ENCODE measurements at places on chromosomes 11 and 22.

DNA sequence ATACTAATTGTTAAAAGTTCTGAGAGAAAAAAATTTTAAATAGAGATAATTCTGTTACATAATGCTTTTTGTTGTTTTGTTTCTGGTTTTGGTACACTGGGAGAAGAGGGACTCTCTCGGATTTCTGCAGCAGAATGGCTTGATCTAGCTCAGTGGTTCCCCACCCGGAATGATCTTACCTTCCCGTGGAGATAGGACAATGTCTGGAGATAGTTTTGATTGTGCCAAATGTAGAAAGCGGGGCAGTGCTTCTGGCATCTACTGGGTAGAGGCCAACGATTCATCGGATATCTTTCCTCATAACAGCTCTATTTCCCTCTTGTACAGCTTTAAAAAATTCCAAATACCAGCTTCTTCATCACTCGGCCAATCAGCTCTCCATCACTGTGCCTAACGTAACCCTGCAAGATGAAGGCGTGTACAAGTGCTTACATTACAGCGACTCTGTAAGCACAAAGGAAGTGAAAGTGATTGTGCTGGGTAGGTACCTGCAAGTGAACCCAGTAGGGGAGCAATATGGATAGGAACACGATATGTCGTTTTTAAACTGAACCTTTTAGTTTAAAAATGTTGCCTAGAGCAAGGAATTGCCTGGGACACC is 13.2 kb downstream of the CRTAM start:
- DNase-seq = no peak

- DNase-seq = no peak
These were observed 41.1 kb downstream of the UBASH3B start for GRCh38 chr11:122696662-122697061.

GRCh38 chr22:26681395-26681821 is 24.0 kb downstream of the MIAT start:
- DNase-seq = no peak

DNA sequence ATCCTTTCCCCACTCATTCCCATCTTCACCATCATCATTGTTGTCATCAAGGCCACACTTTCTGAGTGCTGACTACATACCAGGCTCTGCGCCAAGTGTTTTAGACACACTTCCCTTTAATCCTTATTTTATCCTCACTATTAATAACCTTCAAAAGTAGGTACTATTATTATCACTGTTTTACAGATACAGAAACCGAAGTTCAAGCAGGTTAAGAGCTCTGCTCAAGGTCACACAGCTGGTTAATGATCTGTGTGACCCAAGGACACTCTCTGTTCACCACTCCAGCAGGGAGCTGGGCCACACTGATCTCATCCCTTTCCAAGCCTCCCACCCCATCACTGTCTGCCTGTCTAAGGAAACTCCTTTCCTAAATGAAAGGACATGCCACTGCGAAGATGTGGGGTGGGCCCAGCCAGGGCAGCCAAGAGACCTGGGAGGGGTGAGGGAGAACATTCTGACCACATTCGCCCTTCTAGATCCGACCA is 17.2 kb upstream of the TSKU start:
- no peak for DNase-seq

- no peak for DNase-seq
These were observed 1.1 kb upstream of the SCT start for GRCh38 chr11:628056-628455.

GRCh38 chr11:44747836-44748235 is 21.1 kb downstream of the TSPAN18 start:
- no peak for DNase-seq

GRCh38 chr11:61826930-61827570 is 1.1 kb upstream of the FADS2 start:
- DNase-seq = no peak

DNA sequence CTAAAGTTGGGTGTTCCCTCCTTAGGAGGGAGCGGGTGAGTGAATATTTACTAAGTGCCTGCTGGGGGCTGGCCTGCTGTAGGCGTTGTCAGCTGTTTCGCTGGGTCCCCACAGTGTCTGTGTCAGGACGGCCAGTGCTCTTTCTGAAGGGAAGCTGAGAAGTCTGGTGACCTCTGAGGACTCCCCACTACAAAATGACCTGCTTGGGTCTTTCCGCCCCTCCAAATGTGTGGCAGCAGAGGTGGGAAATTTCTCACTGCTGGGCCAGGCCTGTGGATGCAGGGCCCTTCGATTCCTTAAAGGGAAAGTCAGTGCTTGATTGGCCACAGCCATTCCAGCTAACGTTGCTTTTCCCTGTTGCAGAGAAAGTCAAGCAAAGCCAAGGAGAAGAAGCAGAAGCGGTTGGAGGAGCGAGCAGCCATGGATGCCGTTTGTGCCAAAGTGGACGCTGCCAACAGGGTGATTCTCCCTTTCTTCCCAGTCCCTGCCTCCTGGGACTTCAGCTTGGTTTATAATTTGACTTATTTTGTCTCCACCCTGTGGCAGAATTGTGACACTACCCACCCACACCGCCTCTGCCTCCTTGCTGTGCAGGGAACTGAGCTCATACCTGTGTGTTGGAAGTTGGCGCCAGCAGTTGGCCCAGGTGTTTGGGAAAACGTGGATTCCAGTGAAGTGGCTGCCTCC is 6.8 kb downstream of the NAA40 start:
- peak; percentile 36 for DNase-seq

DNA sequence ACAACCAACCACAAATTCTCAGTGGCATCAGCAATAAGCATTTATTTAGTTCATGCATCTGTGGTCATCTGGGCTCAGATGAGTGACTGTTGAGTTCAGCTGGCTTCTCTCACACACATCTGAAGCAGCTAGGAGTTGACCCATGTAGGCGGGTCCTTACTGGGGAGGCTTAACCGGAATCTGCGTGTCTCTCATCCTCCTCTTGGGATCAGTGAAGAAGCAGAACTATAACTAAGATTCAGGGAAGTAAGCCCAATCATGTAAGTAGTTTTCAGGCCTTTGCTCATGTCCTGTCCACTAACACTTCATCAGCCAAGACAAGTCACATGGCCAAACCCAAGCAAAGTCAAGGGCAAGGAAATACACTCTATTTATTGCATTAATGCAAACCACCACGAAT is 236.2 kb downstream of the C11orf87 start:
- no peak for DNase-seq

- DNase-seq = no peak
These were observed 82.9 kb downstream of the MIAT start for GRCh38 chr22:26740253-26740652.

- DNase-seq = no peak
These were observed 19.4 kb downstream of the HTR3A start for GRCh38 chr11:113994077-113994954.

DNA sequence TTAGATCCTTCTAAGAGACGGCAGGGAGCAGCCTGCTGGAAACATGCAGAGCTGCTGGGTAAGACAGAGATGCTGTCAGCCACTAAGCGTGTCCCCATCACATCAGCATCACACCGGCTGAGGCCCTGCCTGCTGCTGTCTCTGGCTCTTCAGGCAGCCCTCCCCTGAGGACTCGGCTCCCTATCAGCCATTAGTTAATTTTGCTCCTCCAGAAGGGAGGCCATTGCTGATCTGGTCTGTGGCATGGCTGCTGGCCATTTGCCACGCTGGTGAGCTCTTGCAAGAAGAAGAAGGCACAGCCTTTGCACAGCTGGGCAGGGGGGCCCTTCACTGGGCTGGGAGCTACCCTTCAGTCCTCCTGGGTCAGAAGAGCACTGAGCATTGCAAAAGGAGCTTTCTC is 131.2 kb upstream of the PARVA start:
- DNase-seq = no peak

- DNase-seq = no peak
These were observed 39.0 kb upstream of the BLID start for GRCh38 chr11:122154994-122155393.

DNA sequence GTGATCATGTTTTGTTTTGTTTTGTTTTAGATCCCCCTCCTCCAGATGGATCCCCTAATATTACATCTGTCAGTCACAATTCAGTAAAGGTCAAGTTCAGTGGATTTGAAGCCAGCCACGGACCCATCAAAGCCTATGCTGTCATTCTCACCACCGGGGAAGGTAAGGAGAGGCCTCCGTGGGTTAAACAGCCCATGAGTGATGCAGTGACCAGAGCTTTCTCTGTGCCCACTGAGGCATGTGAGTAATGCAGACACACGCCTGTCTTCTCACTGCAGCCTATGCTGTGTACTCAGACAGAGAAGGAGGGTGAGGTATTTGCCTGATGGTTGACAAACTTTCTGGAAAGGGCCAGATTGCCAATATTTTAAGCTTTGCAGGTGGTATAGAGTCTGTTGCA is 73.7 kb upstream of the OR4B1 start:
- DNase-seq = no peak

DNA sequence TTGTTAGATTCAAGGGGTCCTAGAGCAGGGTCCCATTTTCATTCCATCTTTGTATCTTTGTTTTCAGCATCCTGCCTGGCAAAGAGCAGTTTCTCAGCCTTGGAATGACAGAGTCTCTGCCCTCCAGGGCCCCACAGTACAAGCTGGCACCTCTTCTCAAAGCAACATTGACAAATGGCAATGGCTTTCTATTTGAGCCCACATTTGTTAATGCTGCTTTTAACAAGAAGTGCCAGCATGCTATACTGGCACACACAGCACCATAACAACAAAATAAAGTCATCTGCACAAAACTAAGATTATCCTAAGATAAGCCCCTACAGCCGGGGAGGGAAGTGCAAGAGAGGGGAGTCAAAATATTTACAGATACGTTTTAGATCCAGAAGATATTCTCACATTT is 309.7 kb upstream of the C11orf87 start:
- no peak for DNase-seq

DNA sequence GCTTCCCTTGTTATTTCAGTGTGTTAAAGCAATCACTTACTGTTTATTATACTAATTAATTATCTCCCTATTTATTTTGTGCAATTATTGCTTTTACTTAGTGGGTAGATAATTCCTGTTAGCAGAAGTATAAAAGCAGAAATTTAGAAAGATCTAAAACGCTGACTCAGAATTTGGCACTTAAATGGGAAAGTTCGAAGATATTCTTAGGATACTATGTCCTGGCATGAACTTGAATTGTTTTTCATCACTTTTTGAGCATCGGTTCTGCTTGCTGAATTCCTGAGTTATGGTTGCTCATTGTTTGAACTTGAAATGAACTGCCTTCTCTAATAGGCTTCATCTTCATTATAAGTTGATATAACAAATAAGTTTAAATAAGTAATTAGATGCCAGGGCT is 325.4 kb downstream of the JRKL start:
- DNase-seq = no peak

DNA sequence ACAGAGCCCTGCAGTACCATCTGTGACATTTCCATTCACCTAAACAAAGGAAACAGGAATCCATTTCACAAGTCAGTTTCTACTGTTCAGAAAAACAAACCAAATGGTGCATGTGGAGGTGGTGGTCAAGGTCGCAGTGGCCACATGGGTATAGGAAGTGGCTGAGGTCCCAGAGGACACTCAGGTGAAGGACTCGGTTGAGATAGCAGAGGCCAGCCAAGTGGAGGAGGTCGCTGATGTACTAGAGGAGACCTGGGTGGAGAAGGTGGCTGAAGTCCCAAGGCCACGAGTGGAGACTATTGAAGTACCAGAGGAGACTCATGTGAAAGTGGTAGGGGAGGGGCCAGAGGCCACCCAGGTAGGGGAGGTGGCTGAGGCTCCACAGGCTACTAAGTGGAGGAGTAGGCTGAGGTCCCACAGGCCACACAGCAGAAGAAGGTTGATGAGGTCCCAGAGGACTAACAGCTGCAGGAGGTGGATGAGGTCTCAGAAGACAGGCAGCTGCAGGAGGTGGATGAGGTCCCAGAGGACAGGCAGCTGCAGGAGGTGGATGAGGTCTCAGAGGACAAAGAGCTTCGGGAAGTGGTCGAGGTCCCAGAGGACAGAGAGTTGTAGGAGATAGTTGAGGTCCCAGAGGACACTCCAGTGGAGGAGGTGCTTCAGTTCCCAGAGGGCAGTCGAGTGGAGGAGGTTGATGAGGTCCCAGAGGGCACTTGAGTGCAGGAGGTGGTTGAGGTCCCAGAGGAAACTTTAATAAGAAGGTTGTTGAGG is 40.2 kb downstream of the ZNF195 start:
- DNase-seq = no peak

GRCh38 chr11:8802251-8802650 is 108.7 kb upstream of the AKIP1 start:
- DNase-seq = no peak

GRCh38 chr11:131690776-131691175 is 320.4 kb downstream of the NTM start:
- no peak for DNase-seq

DNA sequence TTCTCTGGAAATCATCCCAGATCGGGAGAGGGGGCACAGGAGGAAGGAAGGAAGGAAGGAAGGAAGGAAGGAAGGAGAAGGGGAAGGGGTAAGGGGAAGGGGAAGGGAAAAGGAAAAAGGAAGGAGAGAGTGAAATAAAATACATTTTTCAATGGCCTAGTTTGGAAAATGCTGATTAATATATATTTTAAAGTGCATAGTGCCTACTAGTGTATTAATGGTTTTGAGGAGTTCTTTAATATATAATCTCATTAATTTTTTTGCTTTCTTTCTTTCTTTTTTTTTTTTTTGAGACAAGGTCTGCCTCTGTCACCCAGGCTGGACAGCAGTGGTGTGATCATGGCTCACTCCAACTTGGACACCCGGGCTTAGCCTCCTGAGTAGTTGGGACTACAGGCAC is 107.8 kb upstream of the FOLH1 start:
- DNase-seq = no peak

GRCh38 chr11:100190395-100190794 is 496.7 kb upstream of the ARHGAP42 start:
- no peak for DNase-seq

GRCh38 chr11:76626266-76626665 is 44.3 kb downstream of the LRRC32 start:
- DNase-seq = no peak

DNA sequence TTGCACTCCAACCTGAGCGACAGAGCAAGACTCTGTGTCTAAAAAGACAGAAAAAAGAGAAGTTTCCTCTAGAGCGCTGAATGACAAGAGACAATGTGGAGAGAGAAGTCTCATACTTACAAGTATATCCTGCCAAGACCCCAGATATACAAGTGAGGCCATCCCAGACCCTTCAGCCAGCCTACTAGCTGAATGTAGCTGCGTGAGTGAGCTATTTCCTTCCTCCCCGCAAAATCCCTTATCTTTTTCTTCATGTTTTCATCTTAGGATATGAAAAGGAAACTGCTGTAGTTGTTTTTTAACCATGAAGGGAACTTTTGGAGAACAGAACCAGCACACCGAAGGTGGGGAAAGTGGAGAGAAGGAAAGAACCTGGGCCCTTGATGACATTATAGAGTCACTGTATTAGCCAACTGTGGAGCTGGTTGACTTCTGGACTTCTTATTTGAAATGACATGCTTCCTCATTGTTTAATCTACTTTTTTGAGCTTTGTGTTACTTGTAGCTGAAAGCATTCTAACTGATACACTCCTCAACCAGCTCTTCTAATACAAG is 4.4 kb upstream of the DDX17 start:
- no peak for DNase-seq
